Stimulated activated CD4-positive, alpha-beta T cell treated with anti-CD3 and anti-CD28 coated beads, Interleukin-1b, Interleukin-23, amount 100 ng/mL, for 4 hours (primary cell): ENCODE measurements at places on chromosomes 7 and 10.

DNA sequence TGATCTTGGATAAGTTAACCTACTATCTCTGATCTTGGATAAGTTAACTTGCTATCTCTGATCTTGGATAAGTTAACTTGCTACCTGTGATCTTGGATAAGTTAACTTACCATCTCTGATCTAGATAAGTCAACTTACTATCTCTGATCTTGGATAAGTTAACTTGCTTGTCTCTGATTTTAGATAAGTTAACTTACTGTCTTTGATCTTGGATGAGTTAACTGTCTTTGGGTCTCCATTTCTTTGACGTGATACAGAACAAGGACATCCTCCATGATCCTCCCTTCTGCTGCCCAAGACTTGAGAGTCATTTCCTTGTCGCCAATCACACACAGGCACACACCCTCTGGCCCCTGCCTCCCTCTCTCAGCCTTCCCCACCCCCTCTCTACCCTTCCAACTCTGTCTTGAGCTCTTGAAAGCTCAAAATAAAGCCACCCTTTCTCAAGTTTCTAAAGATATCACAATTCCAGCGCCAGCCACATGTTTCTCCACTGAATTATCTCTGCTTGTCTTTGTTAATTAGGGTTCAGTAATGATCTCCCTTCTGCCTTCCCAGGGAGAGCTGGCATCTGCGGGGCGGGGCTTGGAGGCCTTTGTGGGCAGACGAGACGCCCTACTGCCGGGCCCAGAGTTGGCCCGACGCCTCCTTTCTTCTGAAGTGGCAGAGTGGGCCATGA is 85.1 kb upstream of the GTF2I start:
- no peak for DNase-seq

DNA sequence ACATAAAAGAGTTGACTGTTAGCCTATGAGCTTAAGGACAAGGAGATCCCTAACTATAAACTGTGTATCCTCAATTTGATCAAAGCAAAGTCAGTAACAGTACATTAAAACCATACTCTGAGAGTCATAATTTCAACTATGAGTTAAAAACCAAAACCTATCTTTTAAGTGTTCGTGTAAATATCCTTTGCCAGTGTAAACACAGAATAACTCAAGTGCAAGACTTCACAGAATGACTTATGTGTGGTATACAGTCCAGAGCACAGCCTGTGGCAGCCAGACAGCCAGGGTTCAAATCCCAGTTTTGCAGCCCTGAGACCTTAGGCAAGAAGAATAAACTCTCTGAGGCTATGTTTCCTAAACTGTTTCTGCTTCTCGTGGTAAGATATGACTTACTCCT is 30.3 kb upstream of the NEBL start:
- no peak for DNase-seq

DNA sequence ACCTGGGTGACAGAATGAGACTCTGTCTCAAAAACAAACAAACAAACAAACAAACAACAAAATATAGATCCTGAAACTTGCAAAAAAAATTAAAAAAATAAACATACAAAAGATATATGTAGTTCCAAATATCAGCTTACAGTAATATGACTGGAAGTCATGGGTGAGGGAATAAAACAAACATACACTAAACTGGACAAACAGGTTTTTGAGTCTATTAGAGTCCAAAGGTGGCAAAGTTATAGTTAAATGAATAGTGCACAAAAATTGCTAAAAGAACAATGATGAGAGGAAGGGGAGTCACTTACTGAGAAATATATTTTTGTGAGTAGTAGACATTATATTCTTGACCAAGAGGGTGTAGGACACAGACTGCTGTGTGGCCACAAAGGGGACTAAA is 16.7 kb upstream of the RSBN1L start:
- DNase-seq: no peak

DNA sequence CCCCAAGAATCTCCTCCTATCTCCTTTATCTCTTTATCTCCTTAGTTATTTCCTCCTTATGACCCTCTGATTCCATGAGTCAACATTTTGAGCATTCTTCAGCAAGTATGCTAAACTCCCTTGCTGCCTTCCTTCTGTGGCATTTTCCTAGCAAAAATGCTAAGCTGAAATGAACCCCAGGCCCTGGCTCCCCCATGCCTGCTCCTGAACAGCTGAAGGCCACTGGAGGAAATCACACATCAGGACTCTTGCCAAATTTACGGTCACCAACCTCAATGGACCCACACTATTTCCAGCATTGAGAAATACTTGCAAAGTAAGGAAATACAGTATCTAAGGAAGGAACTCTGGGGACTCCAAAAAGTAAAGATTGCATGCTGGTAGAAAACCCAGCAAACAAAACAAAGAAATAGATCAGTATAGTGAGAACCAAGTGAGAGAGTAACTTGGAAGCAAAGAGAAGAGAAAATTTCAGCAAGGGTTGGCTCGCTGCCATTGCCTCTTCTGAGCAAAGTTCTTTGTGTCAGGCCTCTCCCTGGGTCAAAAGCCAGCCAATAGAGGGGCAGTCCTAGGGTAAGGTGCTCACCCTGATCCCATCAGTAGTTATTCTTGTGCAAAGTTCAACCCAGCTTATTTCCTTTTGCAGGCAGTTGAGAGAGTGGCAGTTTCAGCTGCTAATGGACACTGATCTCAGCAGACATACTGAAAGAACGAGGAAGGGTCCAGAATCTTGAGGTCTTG is 5.1 kb upstream of the PLEKHS1 start:
- DNase-seq: no peak

DNA sequence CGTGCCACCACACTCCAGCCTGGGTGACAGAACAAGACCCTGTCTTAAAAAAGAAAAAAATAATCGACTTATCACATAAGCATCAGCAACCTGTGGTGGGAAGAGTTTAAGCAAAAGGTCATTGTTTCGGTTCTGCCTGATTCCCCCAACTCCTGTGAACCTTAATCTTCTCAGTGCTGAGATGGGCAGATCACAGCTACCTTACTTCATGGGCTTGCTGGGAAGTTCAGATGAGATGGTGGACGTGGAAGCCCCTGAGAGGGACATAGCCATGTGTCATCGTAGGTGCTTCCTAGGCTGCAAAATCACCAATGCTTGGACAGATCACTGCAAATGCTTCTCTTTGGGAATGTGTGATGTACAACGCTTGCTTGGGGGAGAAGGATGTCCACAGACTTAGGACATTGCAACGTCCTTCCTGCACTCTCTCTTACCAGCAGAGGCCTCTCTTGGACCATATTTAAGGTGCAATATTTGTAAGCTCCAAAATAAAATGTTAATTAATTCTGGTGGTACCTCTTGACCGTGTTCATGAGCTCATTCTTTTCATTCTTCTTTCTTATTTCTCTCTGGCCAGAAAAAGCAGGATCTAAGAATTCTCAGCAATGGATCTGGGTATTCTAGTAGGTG is 8.6 kb downstream of the GJD4 start:
- DNase-seq: no peak

- no peak for DNase-seq
These were observed 4.8 kb downstream of the KLF6 start for GRCh38 chr10:3780021-3780770.

GRCh38 chr10:77713521-77714280 is 76.1 kb upstream of the KCNMA1 start:
- DNase-seq: no peak

- no peak for DNase-seq
These were observed 249.2 kb downstream of the DYNC1I1 start for GRCh38 chr7:96021568-96021967.

DNA sequence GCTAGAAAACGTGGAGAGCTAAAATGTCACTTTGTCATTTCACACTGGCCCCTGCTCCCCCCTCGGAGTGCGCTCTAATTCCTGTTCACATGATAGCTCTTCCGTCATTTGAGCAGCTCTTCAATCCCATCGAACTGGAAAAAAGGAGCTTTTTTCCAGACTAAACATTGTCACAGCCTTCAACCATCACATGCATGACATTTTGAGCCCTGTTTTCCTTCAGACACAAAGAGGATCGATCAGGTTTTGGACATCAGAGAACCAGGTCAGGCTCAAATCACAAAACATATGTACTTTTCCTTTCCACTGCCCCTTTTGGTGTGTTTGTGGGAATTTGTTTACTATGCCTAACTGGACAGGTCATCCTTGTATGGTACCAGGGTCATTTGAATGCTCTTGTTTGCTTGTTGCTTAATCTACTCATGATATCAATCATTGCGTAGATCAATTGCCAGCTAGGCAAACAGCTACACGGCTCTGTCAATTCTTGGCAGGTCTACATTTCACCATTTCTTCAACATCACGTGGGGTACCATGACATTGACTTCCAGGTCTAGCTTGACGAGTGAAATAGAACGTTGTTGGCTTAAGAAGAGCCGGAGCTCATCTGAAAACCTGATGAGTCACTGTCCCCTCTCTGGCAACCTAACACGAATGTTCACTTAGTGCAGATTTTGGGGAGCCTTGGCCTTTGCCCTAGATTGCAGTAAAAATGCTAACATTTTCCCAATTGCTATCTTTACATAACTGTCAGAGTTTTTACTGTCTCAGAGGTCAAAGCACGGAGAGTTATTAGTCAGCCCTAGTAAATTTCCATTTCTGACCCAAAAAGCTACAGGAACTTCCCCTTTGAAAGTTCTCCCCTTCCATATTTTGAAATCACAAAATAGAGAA is 87.3 kb downstream of the LYZL2 start:
- DNase-seq: no peak
